GM23338 (cell line): ENCODE measurements at places on chromosomes 4 and X. TPM values are rescaled to one million over a fixed set of nuclear protein-coding genes. Genes with fewer than 3 reads are reported as not detected.

DNA sequence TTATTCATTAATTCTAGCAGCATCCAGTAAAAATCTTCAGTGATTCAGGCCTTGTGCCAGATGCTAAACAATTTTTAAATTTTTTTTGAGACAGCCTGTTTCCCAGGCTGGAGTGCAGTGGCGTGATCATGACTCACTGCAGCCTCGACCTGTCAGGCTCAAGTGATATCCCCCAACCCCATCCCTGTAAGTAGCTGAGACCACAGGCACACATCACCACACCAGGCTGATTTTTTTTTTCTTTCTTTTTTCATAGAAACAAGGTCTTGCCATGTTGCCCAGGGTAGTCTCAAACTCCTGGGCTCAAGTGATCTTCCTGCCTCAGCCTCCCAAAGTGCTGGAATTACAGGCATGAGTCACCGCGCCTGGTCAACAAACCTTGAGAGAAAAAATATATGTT lies 705.5 kb downstream of the ARAP2 start:
- DNase-seq: no peak

DNA sequence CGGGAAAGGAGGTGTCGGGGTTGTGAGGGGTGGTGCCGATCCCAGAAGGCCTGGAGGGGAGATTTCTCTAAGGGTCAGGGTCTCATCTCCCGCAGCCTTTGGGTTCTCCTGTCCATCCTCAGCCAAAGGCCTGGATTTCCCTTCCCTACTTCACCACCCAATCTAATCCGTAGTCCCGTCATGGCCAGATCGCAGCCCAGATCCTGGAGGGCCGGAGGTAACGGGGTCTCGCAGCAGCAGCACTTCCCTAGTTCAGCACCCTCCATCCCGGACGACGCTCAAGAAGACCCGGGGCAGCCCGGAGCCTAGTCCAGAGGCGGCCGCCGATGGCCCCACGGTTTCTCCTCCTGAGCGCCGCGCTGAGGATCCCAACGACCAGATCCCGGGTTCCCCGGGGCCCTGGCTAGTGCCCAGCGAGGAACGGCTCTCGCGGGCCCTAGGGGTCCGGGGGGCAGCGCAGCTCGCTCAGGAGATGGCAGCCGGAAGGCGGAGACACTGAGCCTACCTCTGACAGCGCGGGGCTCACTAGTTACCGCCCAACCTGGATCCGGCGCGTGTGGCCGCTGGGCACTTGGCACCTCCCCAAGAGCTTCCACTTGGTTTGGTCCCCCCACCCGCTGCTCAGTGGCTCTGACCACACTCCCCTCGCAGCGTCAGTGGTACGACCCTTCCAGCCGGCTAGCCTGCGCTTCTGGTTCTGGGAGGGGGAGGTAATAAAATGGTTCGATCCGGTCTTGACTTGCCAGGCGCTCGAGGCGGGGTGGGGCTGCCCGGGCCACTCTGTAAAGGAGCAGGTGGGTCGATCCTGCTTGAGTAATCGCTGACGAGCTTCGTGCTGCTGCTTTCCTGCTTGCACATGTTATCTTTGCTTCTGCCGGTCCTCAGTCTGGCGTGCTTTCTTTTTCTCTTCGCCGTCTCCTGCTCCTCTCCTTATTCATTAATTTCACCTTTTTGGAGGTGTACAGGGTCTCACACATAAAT lies 3.6 kb downstream of the MAGIX start:
- peak; percentile 92 for DNase-seq

DNA sequence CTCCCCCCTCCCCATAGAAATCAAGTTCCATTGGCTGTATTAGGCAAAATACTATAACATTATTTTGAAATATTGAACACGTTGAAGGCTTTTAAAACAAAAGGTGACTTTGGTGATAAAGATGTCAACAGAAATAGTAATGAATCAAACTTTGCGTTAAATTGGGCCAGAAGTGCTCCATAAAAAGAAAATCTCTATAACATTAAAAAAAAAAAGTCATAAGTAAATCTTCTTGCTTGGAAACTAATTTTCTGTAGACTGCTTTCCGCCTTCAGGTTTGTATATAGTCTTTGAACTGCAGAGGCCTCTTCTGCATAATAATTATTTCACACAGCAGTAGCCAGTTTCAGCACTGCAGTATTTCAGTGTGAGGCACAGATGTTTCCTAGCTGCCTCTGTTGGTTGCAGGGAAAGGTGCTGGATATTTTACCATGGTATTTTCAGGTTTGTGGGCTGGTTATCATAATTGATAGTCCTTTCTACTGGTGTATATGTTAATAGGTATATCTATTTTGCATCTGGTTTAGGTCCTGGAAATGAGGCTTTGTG lies 158.9 kb downstream of the KDM6A start:
- DNase-seq: no peak

DNA sequence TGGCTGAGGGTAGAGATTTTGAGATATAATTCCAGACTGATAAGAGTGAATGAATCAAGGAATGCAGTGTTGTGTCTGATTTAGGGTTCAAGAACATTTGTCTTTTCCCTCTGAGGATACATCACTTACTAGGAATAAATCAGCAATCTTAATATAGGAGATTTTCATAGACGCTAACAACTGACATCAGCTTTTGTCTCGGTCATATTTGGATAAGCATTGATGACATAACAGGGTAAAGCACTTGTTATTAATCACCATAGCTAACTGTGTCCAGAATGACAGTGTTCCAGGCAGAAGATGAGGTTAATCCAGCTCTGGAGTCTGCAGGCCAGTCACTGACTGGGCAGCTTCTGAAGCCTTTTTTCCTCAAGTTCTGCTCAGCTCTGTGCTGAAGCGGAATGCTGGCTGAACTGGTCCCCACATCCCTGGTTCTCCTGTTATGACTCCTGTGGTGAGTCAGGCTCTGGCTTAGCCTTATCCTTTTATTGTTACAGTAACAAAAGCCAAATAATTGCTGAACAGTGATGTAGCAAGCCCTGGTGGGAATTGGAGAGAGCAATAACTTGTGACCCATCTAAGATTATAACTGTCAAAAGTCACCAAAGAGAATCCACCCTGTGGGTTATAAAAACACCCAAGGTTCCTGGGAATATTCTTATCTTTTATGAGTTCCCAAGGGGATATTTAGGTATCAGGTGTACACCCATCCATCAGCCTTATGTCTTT lies 41.8 kb downstream of the FNIP2 start:
- DNase-seq: no peak

DNA sequence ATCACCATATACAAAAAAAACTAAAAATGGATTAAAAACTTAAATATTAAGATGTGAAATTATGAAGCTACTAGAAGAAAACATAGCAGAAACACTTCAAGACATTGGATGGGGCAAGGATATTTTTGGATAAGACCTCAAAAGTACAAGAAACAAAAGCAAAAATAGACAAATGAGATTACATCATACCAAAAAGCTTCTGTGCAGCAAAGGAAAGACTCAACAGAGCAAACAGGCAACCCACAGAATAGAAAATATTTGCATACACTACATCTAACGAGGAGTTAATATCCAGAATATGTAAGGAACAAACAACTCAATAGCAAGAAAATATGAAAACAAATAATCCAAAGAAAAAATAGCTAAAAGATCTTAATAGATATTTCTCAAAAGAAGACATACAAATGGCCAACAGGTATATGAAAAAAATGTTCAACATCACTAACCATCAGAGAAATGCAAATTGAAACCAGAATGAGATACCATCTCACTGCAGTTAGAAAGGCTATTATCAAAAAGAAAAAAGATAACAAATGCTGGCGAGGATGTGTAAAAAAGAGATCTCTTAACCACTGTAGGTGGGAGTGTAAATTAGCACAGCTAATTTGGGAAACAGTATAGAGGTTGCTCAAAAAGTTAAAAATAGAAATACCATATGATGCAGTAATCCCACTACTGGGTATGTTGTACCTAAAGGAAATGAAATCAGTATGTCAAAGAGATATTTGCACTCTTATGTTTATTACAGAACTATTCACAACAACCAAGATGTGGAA lies 17.8 kb upstream of the LRCH2 start:
- DNase-seq: no peak

DNA sequence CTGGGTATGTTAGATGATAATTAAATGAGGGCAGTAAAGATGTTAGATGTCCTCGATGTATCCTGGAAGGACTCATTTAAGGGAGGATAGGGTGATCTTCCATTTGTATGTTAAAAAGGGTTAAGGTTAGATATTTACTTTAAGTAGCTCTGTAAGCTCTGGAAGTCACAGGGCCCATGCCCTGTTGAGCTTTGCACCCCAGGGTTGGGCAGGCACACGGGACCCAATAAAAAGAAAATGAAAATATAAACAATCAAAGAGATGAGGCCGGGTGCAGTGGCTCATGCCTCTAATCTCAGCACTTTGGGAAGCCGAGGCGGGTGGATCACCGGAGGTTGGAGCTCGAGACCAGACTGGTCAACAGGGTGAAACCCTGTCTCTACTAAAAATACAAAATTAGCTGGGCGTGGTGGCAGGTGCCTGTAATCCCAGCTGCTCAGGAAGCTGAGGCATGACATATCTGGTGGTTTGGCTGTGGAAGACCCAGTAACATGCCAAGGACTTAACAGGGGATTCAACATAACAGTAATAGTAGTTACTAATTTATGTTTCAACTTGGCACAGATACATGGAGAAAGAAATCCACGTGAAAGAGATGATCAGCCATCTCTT lies 16.9 kb upstream of the PHEX start:
- DNase-seq: no peak

GRCh38 chr4:40688446-40689095 lies 58.9 kb upstream of the RBM47 start:
- DNase-seq: no peak

GRCh38 chr4:138311771-138312535 lies 69.8 kb upstream of the SLC7A11 start:
- peak; percentile 13 for DNase-seq

GRCh38 chr4:54675721-54676461 lies 18.1 kb downstream of the KIT start:
- peak; percentile 45 for DNase-seq

GRCh38 chr4:99818661-99819060 lies 2.0 kb downstream of the DAPP1 start:
- DNase-seq: no peak

DNA sequence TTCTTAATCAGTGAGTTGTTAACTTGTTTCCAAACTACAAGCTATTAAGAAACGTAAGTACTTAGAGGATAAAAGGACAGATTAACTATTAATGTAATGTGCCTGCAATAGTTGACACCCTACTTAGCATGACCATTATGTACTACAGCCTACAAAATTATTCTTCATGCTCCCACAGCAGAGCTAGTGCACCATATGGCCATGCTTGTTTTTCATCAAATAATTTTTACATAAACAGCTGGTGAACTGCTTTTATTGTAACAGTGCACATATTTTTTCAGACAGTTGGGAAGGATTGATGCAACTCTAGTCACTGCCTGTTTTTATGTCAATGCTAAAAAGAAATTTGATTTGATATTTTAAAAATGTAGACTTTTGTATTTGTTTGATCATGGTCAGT lies 10.2 kb upstream of the MAGEB10 start:
- DNase-seq: no peak

GRCh38 chr4:152693871-152694270 lies 14.1 kb upstream of the TMEM154 start:
- no peak for DNase-seq

- no peak for DNase-seq
Measured at GRCh38 chrX:3181846-3182245, 140.6 kb downstream of the ARSF start.

Gene C4orf50
- total RNA-seq: 0.19 and 0.31 TPM in 2 replicates

Gene GBA3
- total RNA-seq: not detected in 2 replicates

Gene SLC38A5
- 47.0 and 47.7 TPM in 2 replicates for total RNA-seq

Gene TCEAL7
- total RNA-seq: 7.3 and 16.5 TPM in 2 replicates

Gene ABLIM2
- total RNA-seq: 1.0 and 4.3 TPM in 2 replicates

Gene INPP4B
- 0.12 and 0.14 TPM in 2 replicates for total RNA-seq

Gene AMTN
- not detected in 2 replicates for total RNA-seq

Gene ANK2
- 23.8 and 40.4 TPM in 2 replicates for total RNA-seq
